GM23248 (cell line): ENCODE measurements at places on chromosomes 4 and X.

DNA sequence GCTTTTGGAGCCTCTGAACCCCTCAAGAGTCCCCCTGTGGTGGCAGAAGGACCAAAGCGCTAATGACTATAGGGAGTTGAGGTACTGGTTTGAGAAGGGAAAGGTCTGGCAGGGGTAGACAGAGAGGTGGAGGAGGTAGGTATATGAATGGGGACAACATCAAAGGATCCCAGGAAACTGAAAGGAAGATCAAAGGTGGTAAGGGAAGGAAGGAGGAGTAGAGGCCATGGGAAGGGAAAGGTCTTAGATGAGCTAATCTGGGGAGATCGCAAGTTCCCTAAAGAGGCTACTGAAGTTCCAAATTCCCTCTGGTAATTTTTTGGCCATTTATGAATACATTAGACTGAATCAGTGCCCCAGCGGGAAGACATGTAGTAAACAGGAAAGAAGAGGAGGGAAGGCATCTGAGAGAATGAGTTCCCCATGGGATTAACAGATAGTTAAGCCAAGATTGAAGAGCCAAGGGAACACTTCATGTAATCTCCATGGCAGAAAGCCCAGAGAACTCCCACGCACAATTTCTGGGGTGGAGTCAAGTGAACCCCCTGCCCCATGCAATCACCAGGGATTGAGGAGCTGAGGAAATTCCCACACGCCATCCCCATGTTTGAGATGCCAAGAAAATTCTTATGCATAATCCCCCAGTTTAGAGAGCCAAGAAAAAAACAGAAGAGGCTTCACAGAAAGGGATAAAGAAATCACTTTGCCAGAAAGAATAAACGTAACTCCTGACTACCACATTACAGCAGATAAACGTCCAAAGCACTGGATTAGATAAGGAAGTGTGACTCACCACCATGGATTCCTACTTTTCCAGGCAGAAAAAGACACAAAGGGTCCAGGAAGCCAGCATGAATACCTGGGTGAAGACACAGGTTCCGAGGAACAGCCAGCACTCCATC is 25.8 kb downstream of the ZNF630 start:
- peak; percentile 65 for DNase-seq

DNA sequence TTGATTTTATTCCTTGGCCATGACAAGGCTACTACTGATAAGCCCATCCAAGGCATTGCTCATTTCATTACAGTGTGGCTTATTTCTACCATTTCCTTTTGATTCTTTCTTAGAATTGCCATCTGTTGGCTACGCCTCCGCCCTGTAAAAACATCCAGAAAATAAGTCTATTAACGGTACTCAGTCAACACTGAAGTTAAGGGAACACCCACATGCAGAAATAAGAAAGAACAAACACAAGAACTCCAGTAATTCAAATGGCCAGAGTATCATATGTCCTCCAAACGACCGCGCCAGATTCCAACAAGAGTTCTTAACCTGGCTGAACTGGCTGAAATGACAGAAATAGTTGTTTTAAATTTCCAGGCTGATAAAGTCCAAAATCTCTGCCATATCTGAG is 90.3 kb downstream of the CXXC4 start:
- no peak for DNase-seq

- DNase-seq = peak; percentile 31
These were observed 1742.8 kb downstream of the PCDH7 start for GRCh38 chr4:32462944-32463343.

DNA sequence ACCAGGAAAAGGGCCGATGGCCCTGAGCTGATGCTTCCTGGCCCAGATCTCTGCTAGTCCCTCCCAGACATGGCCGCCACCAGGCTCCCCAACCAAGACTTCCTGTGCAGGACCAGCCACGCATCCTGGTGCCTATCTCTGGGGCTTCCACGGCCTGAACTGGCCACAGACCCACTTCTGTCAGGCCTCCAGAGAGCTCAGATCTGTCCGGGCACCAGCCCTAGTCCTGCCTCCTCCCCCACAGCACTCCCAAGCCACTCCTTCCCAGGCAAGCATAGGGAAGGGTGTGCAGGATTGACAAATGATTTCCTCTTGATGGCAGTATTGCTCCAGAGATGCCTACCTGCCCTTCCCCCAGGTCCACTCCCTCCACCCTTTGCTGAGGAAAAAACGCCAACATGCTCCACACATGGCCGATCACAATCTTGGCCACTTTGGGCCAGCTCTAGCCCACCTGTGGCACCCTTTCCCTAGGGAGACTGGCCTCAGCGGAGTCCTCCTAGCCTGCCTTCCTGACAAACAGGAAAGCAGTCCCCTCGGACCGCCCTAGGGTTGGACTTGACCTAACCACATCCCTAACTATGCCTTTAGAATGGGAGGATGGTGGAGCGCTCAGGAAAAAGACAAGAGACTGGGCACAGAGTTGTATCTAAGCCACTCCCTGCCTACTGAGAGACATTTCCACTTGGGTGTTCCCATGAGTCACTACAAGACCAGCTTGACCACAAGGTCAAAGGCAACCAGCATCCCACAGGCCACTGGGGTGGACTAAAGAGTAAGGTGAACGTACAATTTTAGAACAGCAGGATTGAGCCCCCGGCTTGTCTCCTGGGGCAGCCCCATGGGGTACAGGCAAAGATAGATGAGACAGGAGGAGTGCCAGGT is 277.5 kb upstream of the AGTR2 start:
- peak; percentile 17 for DNase-seq

DNA sequence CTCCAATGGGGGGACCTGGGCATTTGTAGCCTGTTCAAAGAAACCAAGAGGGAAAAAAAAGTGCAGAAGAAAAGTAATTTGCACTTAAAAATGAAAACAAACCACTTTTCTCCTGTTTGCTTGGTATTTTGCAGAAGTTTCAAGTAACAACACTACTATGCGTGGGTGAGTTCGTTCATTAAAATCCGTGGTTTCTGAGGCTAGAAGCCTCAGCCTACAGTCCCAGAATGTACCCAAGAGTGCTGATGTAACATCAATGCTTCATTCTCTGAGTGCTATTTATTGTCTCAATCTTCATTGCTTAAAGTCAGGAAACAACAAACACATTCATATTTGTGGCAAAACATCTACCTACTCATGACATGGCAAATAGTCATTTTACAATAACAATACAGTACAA is 29.2 kb downstream of the LGI2 start:
- no peak for DNase-seq

GRCh38 chr4:96874657-96875056 is 1034.8 kb downstream of the PDHA2 start:
- DNase-seq = no peak
